Placental pericyte (primary cell): ENCODE measurements at places on chromosomes 1 and 21. TPM values are rescaled to one million over a fixed set of nuclear protein-coding genes. Genes with fewer than 3 reads are reported as not detected.

Gene ANGPTL1
- total RNA-seq, result 0.57 and 17.1 TPM in 2 replicates

Gene ACADM
- 29.3 and 30.5 TPM in 2 replicates for total RNA-seq

Gene OR10J1
- total RNA-seq, result not detected in 2 replicates

Gene PTAFR
- total RNA-seq, result 0.14 and 0.22 TPM in 2 replicates

Gene RAB25
- not detected in 2 replicates for total RNA-seq

Gene ZNF669
- total RNA-seq, result 6.6 and 10.3 TPM in 2 replicates

Gene RHBG
- 0.14 TPM in 1 of 2 replicates, not detected in the other for total RNA-seq

Gene MPZ
- total RNA-seq, result 0.44 and 1.1 TPM in 2 replicates

Gene FLG2
- not detected in 2 replicates for total RNA-seq

Gene HSPA13
- 96.1 and 158 TPM in 2 replicates for total RNA-seq

Gene C8A
- total RNA-seq, result not detected in 2 replicates

Gene SPRR3
- not detected in 2 replicates for total RNA-seq

Gene FCRL4
- total RNA-seq, result not detected in 2 replicates

Gene TEDDM1
- total RNA-seq, result not detected in 2 replicates

Gene CLCC1
- 42.8 and 51.9 TPM in 2 replicates for total RNA-seq

Gene TSPEAR
- total RNA-seq, result not detected in 2 replicates

Gene EXTL1
- under 0.01 and 0.43 TPM in 2 replicates for total RNA-seq

Gene ARTN
- 0.14 TPM in 1 of 2 replicates, not detected in the other for total RNA-seq

Gene SEC22B
- total RNA-seq, result 54.1 and 63.0 TPM in 2 replicates

Gene NR1I3
- total RNA-seq, result not detected in 2 replicates

Gene CZIB
- 38.5 and 41.8 TPM in 2 replicates for total RNA-seq

Gene SPRR5
- not detected in 2 replicates for total RNA-seq

Gene KLF17
- total RNA-seq, result under 0.01 and 0.14 TPM in 2 replicates

Gene ACAP3
- total RNA-seq, result 37.2 and 53.4 TPM in 2 replicates

Gene DPT
- under 0.01 and 0.29 TPM in 2 replicates for total RNA-seq

Gene TEKT2
- not detected in 2 replicates for total RNA-seq

Gene TMEM200B
- total RNA-seq, result 9.4 and 14.2 TPM in 2 replicates

Gene ELF3
- total RNA-seq, result 0.29 and 5.3 TPM in 2 replicates

Gene C1orf87
- not detected in 2 replicates for total RNA-seq

Gene RPTN
- not detected in 2 replicates for total RNA-seq

Gene CFHR3
- total RNA-seq, result not detected in 2 replicates

Gene RNU1-1
- under 0.01 TPM in 2 replicates for total RNA-seq

Gene CYP4A11
- not detected in 2 replicates for total RNA-seq

Gene PRPF38B
- 16.2 and 20.8 TPM in 2 replicates for total RNA-seq

Gene CEP350
- total RNA-seq, result 56.3 and 72.4 TPM in 2 replicates
